ENCODE measurements at places on chromosomes 1 and 21.
A peak's percentile ranks its signal among the peaks of the same experiment; 100 is the strongest.

- no peak for DNase-seq
Observed at GRCh38 chr1:181100934-181101333, 12.4 kb downstream of the IER5 start.

- DNase-seq, result no peak
Observed at GRCh38 chr1:12630946-12631530, 12.8 kb upstream of the AADACL4 start.

- no peak for DNase-seq
Observed at GRCh38 chr1:235703506-235703905, 53.9 kb upstream of the GNG4 start.

DNA sequence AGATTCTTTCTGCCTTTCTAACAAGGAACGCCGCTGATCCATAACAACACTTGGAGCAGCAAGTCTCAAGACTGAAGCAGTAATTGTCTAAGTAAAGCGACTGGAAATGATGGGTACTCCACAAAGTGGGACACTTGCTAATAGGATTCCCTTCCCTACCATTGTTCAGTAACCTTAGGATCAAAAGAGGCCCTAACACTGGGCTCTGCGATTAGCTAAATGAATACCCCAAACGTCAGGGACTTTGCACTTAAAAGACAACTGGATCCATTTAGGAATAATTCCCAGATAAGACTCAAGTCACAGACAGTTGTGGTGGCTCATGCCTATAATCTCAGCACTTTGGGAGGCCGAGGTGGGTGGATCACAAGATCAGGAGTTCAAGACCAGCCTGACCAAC lies 221.9 kb upstream of the FGGY start:
- DNase-seq, result no peak

- peak; percentile 16 for DNase-seq
Observed at GRCh38 chr1:56709269-56709880, 64.3 kb downstream of the PRKAA2 start.

DNA sequence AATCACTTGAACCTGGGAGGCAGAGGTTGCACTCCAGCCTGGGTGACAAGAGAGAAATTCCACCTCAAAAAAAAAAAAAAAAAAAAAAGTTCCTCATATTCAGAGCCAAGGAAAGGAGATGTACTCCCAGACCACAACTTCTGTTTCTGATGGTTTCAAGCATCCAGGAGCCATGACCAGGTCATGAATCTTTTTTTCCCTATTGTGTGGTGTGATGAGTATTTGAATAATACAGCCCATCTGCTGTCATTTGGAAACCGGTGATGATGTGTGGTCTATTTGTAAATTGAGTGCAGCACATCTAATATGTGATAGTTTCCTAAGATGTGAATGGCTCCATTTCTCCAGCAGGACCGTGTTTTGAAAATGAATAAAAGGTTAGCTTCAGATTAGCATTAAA lies 18.6 kb downstream of the PIK3CD start:
- no peak for DNase-seq

DNA sequence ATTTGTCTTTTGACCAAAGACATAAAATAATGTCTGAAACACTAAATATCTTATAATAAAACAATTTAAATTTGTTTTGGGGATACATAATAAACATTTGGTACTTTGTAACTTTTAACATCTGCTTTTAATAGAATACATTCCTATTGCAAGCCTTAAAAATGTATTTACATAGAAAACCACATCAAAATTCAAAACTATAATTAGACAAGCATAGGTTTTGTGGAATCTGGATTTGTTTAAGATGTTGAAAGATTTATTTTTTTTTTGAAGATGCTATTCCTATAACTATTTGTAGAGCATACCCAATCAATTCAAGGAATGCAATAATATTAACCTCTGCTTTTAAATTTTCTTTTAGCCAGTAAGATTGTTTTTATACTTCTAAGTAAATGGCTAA lies 125.7 kb downstream of the FMN2 start:
- DNase-seq, result no peak

DNA sequence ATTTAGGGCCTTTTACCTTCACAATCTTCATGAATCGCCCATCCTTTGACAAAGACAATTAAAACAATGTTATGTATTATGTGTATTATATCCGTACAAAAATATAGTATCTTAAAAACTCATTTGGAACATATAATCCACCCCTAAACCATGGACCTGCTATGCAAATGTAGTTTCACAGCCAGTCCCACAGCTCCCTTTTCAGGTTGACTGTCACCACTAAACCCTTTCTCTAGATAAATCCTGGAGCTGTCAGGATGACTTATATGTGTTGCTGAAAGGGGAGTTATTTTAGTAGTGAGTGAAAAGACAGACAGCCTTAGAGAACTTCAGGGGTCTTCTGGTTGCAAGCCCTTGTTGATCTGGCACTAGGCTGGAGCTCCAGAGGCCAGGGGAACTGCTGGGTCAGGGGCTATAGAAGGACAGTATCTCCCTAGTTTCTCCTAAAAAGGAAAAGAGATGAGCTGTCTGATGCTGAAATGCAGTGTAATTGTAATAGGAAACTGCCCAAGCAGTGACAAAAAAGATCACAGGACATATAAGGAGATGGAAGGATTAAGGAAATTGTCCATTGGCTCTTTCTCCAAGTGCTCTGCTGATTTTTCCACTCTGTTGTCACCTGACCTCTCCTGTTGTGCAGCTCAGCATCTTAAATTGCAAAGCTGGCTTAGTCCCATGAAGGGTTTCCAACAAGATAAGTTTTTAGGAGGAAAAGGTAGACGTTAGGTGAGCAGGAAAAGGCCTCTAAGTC lies 127.7 kb downstream of the S1PR1 start:
- no peak for DNase-seq

GRCh38 chr1:23732363-23733224 lies 10.7 kb upstream of the ELOA start:
- no peak for DNase-seq

DNA sequence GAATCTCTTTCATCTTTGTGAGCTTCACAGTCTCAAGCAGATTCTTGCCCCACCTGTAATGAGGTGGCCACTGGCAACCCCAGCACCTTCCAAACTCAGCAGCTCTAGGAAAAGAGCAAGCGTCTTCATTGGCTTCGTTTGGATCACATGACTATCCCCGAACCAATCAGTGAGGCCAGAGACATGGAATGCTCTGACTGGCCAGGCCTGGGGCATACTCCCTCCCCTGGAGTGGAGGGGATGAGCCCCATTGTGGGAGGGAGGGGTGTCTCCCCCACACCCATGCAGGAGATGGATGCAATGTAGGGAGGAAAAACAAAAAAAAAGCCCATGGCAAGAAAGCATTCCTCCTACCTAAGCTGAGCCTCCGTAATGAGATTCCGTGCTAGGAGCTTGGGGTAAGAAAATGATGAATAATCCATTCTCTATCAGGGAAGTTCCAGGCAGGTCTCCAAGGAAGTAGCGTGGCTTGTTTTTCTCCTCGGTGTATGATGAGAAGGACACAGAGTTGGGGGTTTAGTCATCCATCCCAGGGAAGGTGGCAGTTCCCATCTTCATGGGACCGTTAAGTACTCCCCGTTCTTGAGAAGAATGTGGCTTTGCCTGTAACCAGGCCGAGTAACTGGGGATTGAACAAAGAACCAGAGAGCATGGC lies 32.7 kb downstream of the FHAD1 start:
- DNase-seq, result no peak

DNA sequence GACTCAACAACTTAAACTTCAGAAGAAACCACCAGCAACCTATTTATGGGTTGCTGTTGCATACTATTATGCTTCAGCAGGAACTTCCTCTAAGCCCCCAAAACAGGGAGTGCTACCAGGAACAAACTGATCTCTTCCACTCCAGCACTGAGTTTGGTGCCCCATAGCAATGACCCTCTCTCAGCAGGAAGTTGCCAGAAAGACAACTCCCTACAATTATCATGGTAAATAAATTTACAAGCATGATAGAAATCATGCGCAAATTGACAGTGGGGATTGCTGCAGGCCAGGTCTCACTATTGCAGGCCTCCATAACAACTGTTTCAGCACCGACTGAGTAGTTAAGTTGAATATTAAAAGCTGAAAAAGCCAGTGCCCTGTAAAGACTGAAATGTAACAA lies 180.6 kb downstream of the PLA2G4A start:
- no peak for DNase-seq

- no peak for DNase-seq
Observed at GRCh38 chr1:24934310-24935195, 4.5 kb upstream of the RUNX3 start.
